Psoas muscle (tissue), 8 donors: ENCODE measurements at places on chromosomes 3 and 15. TPM values are rescaled to one million over a fixed set of nuclear protein-coding genes. Genes with fewer than 3 reads are reported as not detected.

NPHP3 gene
- total RNA-seq = 6.9 TPM

TUSC7 gene
- total RNA-seq = not detected

C2CD4A gene
- total RNA-seq = 0.79 TPM

KNG1 gene
- total RNA-seq = not detected

NMNAT3 gene
- 8.9 TPM for total RNA-seq

ARPIN gene
- 9.4 TPM for total RNA-seq

KLF15 gene
- total RNA-seq = 64.0 TPM

CYB561D2 gene
- 9.2 TPM for total RNA-seq

AGTR1 gene
- total RNA-seq = 7.4 TPM

CEP19 gene
- total RNA-seq = 0.97 TPM

BOC gene
- total RNA-seq = 15.4 TPM

GRAMD2A gene
- not detected for total RNA-seq

CHL1 gene
- total RNA-seq = 0.67 TPM

C3orf33 gene
- 4.4 TPM for total RNA-seq

P2RY12 gene
- total RNA-seq = 1.1 TPM

DUOX1 gene
- 0.54 TPM for total RNA-seq

ULK3 gene
- 30.2 TPM for total RNA-seq

CERS3 gene
- total RNA-seq = not detected

FBLN2 gene
- 30.3 TPM for total RNA-seq

IL5RA gene
- not detected for total RNA-seq

COL8A1 gene
- total RNA-seq = 4.3 TPM

CCDC33 gene
- not detected for total RNA-seq

CD80 gene
- total RNA-seq = 0.22 TPM

MORC1 gene
- total RNA-seq = not detected

FBXO40 gene
- total RNA-seq = 57.2 TPM

PROS1 gene
- 5.2 TPM for total RNA-seq

SERPINI2 gene
- 0.32 TPM for total RNA-seq

IGSF10 gene
- total RNA-seq = 0.06 TPM

RRP9 gene
- total RNA-seq = 26.1 TPM

CMC1 gene
- total RNA-seq = 14.9 TPM

SPSB4 gene
- total RNA-seq = 0.59 TPM

HDC gene
- 0.38 TPM for total RNA-seq

STRC gene
- total RNA-seq = 0.62 TPM

TGM5 gene
- 0.78 TPM for total RNA-seq

PAQR9 gene
- 2.6 TPM for total RNA-seq

BNC1 gene
- 0.26 TPM for total RNA-seq

KIF15 gene
- total RNA-seq = 0.07 TPM

SPINK8 gene
- total RNA-seq = not detected

ST3GAL6 gene
- total RNA-seq = 22.9 TPM

ANKUB1 gene
- not detected for total RNA-seq

GOLGA6B gene
- not detected for total RNA-seq

DPPA4 gene
- total RNA-seq = not detected

ZNF80 gene
- not detected for total RNA-seq

PP2D1 gene
- total RNA-seq = not detected

CLDN16 gene
- not detected for total RNA-seq

WDR6 gene
- total RNA-seq = 55.1 TPM

ITIH4 gene
- total RNA-seq = 13.1 TPM

SI gene
- total RNA-seq = not detected

DUOXA2 gene
- total RNA-seq = not detected

ALG1L2 gene
- total RNA-seq = not detected

SCN11A gene
- total RNA-seq = not detected

EPHA3 gene
- total RNA-seq = 0.71 TPM

SCAMP5 gene
- not detected for total RNA-seq

PRKCI gene
- total RNA-seq = 15.0 TPM

ACY1 gene
- 56.5 TPM for total RNA-seq

RPS27L gene
- total RNA-seq = 97.0 TPM
